ENCODE measurements at places on chromosomes 7 and 10.
A peak's percentile ranks its signal among the peaks of the same experiment; 100 is the strongest.

GRCh38 chr10:70190581-70190980, 20.3 kb upstream of the SAR1A start:
- DNase-seq = no peak

DNA sequence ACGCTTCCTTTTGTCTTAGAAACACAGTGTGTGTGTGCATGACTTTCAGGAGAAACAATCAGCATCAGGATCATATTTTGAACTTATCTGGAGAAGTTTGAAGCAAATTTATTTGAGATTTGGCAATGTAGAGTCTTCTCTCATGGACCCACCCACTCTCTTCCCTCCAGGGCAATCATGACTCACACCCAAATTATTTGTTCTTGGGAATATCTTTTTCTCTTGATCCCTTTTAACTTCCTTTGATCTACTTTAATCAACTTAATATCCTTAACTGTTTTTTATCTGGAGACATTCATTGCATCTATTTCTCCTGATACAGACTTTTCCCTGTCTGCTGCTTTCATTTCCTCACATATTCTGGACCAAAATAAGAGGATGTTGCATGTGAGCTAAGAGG, 1174.3 kb downstream of the GATA3 start:
- DNase-seq = peak; percentile 25

GRCh38 chr10:104581884-104582601, 59.0 kb upstream of the SORCS3 start:
- peak; percentile 89 for DNase-seq

- peak; percentile 84 for DNase-seq
Observed at GRCh38 chr10:77877441-77878344, 48.9 kb downstream of the DLG5 start.

GRCh38 chr10:3424111-3424851, 251.7 kb upstream of the PITRM1 start:
- peak; percentile 63 for DNase-seq

GRCh38 chr10:11605807-11606408, 5.5 kb downstream of the USP6NL start:
- DNase-seq = no peak

GRCh38 chr7:134900166-134900982, 85.9 kb upstream of the AGBL3 start:
- no peak for DNase-seq

DNA sequence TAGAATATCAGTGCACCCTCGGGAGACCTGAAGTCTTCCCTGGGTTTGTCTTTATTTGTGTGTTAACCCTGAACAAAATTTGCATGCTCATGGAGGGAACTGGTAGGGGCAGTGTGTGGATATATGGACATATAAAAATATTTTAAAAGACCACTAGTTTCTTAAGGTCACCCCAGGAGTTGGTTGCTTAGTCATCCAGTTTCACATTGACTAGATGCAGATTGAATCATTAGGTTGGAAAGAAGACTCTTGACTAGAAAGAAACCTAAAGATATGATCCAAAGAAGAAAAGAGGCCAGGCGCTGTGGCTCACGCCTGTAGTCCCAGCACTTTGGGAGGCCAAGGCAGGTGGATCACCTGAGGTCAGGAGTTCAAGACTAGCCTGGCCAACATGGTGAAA, 137.1 kb downstream of the KAT6B start:
- no peak for DNase-seq

DNA sequence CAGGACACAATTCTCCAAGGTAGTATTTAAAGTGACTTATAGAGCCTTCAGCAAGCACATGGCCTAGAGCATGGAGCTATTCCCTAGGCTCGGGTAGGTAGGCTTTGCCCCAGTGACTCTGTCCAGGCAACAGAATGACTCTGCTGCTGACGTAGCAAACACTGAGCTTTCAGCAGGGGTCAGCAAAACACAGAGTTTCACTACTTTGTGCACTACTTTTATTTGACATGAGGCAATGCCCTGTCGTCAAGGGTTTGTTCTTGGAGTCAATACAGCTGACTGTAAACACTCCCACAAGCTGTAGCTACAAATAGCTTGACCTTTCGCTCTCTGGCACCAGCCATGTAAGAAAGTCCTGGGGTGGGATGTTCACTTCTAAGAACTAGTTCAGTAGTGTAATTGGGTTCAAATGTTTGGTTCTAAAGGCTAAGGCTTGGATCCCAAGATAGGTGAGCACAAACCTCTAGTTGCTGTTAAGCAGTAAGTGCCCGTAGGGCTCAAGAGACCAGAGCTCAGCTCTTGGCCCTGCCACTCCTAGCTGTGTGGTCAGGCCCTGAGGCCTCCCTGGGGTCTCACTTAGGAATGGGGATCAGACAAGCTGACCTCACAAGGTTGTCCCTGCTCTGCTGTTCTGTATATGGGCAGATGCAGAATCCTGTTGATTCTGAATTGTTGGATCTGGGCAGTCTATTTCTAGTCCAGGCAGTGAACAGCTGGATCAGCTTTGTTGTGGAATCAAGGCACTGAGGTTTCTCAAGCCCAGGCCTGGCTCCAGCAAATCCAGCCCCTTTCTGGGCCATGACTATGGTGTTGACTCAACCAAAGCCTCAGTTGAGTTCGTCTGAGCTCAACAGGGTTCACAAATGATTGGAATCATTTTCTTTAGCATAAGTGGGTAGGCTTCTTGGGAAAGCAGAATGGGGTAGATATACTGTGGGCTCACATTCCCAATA, 10.7 kb downstream of the NODAL start:
- DNase-seq = no peak

DNA sequence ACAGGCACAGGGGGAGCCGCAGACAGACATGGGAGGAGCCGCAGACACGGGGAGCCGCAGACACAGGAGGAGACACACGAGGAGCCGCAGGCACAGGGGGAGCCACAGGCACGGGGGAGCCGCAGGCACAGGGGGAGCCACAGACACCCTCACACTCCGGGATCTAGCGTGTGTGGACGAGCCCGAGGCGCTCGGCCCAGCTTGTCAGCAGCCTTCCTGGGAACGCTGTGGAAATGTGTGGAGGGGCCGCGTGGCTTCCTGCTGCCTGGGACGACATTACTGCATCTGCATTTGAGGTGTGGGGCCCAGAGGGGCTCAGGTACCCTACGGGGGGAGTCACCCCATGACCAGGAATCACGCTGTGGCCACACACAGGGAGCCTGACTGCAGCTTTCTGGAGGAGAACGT, 313.2 kb downstream of the PTPRN2 start:
- DNase-seq = no peak

GRCh38 chr7:128829391-128830166, 627 bp upstream of the FLNC start:
- peak; percentile 92 for DNase-seq

- no peak for DNase-seq
Observed at GRCh38 chr10:87867453-87867852, 4.0 kb downstream of the PTEN start.

DNA sequence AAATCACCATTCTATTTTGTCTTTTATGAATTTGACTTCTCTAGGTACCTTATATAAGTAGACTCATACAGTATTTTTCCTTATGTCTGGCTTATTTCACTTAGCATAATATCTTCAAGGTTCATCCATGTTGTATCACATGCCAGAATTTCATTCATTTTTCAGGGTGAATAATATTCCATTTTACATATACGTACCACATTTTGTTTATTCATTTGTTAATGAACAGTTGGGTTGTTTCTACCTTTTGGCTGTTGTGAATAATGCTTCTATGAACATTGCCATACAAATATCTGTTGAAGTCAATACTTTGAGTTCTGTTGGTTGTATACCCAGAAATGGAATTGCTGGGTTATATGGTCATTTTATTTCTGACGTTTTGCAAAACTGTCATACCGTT, 20.7 kb downstream of the AHCYL2 start:
- DNase-seq = no peak

DNA sequence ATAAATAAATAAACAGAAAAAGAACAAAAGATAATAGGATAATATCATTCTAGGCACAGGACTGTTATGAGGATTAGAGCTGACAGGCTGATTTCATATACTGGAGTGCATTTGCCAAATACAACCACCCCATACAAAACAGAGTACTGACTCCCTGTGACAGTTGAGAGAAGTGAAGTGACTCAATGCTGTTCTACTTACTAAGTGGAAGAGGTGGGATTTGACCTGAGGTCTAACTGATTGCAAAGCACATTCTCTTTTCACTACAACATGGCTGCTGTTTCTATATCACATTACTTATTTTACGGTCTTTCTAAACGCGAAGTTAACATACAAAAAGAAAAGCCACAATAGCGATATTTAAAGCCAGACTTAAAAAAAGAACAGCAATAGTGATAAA, 51.4 kb downstream of the ITGB1 start:
- no peak for DNase-seq

DNA sequence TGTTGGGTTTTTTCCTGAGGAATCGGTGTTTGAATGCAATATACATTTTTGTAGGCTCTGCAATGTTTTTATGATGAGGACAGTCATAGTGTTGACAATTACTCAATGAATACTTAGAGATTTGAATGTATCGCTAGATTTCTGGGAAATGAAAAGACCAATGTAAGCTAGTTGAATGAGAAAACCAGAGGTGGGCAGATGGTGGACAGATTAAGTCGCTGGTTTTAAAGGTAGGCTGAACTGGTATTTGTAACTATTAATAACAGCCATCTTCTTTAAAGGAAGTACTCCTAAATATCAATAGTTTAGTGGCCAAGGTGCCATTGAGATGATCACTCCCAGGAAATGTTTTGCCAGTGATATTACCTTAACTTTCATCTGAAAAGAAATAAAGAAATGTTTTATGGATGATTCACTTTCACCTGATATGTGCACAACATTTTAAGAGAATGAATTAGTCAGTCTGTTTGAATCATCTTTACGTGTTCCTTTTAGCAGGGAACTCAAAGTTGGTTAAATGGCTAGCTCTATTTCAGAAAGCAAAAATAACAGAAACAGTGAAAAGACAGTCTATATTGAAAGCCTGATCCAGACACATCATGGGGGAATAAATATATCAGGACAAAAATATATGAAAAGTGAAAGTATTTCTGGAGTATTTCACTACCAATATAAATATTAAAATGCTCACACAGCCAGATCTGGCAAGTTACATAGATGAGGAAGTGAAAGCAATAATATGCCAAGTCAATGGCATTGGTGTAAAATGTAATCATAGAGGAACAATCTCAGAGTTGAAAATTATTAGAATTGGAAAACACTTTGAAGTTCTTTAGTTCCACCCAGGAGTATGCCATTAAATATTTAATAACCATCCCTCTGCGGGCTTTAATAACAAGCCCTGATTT, 20.7 kb downstream of the MET start:
- DNase-seq = peak; percentile 76

GRCh38 chr7:77328669-77329068, 87.5 kb downstream of the GSAP start:
- DNase-seq = no peak

DNA sequence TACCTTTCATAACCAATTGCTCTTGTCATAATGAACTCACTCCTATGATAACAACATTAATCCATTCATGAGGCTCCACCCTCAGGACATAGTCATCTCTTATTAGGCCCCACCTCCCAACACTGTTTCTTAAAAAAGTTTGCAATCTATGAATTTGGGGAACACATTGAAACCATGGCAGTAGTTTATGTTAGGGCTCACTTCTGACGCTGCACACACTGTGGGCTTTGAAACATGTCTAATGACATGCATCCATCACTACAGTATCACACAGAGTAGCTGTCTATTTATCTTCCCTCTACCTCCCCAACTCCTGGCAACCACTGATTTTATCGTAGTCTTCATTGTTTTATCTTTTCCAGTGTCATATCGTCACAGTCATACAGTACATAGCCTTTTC, 299.8 kb downstream of the GLRX3 start:
- DNase-seq = no peak

DNA sequence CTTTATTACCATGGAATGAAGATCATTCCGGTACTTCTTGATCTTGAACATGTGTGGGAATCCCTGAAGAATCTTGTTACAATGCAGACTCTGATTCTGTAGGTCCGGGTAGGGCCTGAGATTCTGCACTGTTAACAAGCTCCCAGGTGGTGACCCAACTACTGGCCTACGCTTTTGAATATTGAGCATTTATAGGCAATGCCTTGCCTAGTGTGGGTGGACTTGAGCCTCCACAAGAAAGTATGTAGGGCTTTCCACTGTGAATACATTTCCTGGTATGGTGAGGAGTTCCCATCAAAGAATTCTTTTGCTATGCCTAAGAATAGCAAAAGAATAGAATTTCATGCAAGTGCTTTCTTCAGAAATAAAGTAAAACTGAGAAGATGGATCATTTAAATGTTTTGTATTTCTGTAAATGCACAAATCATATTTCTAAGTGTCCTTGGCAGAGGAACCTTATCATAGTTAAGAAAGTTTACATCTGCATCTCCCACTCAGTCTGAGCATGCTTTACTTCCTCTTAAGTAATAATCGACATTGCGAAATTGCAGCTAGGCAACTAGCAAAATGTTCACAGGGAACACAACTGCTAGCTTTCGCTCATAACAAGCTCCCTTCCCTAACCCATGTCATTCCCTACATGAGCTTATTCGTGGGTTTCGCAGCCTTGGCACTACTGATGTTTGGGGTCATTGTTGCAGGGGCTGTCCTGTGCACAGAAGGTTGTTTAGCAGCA, 71.4 kb downstream of the AHR start:
- DNase-seq = peak; percentile 100

GRCh38 chr10:106136175-106136574, 1028.3 kb downstream of the SORCS1 start:
- no peak for DNase-seq

GRCh38 chr7:37833107-37833817, 15.1 kb upstream of the NME8 start:
- DNase-seq = peak; percentile 19

- DNase-seq = no peak
Observed at GRCh38 chr7:25893436-25893835, 258.6 kb upstream of the NFE2L3 start.

GRCh38 chr10:26779176-26779860, 81.4 kb downstream of the ABI1 start:
- peak; percentile 13 for DNase-seq

Data from NCI-H226 (cell line).